ENCODE measurements at places on chromosomes 13 and 19.
A peak's percentile ranks its signal among the peaks of the same experiment; 100 is the strongest.

DNA sequence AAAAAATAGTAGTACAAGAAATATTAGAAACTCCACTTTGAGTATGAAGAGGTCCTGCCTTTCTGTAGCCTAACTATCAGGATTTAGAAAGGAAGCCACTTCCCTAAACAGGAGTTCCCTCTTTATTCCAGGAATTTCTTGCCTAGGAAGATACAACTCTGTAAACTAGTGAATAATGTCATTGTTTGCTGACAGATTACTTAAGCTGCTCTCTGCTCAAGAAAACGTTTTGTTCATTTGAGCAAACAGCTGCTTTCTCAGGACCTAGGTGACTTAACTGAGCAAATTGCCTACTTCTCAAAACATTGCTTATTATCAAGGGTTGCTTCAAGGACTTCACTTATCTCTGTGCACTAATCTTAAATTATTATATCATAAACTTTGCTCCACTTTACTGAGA, 1419.4 kb upstream of the SLC10A2 start:
- DNase-seq = no peak

DNA sequence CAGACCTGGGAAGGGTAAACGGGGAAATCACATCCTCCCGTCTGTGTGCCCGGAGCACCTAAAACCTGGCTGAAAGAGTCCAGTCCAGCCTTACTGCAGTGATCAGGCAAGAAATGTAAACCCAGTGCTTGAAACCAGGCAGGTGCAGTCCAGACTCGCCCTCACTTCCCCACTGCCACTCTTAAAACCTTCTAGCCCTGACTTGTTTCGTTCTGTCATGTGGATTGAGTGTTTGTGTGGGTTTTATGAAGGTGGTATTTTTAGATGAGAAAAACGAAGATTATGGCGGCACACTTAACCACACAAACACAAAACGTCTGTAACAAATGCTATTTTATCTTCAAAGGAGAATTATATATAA, 839 bp upstream of the CKAP2 start:
- DNase-seq = no peak

DNA sequence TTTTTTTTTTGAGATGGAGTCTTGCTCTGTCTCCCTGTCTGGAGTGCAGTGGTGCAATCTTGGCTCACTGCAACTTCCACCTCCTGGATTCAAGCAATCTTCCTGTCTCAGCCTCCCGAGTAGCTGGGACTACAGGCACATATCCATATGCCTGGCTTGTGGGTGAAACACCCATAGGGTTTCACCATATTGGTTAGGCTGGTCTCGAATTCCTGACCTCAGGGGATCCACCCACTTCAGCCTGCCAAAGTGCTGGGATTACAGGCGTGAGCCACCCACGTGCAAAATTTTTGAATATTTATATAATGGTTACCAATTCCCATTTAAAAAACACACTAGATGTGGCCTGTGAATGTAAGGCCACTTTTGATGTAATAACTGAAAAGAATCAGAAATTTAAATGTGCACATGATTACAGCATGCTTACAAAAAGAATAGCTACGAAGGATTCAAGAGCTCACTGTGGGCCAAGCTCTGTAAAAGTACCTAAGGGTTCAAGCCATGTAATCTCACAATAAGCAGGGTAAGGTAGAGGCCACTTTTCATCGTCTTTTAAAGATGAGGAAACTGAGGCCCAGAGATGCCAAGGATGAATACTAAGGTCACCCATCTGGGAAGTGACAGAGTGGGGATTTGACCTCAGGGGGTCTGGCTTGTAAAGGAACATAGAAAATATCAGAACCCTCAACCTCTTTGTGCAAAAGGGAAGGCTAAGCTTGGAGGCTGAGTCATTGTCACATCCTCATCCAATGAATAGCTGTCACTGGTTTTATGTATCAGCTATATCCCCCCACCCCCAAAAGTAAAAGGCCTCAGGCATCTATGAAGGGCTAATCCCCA, 17.8 kb downstream of the TNFSF14 start:
- no peak for DNase-seq

- DNase-seq = no peak
These were observed 20.5 kb upstream of the IGFL1 start for GRCh38 chr19:46209051-46209450.

DNA sequence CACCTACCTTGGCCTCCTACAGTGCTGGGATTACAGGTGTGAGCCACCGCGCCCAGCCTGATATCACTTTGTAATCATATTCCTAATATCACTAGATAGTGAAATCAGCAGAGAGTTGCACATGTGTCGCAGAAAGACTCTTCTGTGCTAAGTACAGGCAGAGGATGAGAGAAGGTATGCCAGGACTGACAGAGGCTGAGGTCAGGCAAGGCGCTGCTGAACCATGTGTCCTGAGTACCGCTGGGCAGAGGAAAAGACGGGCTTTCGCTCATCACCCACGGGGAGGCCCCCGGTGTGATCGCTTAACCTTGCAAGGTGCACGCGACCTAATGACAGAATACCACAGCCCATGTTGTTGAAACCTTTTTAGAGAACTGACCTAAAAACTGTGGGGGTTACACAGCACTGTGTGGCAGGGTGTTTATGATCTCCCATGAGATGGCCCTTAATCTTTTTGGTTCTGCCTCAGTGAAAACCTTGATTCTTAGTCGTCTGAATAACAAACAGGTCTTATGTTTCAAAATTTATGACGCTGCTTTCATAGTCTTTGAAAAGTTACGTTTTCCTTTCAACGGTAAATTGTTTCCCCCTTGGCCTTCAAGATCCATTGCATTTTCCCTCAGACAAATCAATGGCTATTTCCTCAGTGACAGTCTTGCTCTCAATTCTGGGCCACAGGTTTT, 12.2 kb downstream of the GJA3 start:
- DNase-seq = no peak

- DNase-seq = no peak
These were observed 18.0 kb downstream of the FAM124A start for GRCh38 chr13:51240178-51240577.

DNA sequence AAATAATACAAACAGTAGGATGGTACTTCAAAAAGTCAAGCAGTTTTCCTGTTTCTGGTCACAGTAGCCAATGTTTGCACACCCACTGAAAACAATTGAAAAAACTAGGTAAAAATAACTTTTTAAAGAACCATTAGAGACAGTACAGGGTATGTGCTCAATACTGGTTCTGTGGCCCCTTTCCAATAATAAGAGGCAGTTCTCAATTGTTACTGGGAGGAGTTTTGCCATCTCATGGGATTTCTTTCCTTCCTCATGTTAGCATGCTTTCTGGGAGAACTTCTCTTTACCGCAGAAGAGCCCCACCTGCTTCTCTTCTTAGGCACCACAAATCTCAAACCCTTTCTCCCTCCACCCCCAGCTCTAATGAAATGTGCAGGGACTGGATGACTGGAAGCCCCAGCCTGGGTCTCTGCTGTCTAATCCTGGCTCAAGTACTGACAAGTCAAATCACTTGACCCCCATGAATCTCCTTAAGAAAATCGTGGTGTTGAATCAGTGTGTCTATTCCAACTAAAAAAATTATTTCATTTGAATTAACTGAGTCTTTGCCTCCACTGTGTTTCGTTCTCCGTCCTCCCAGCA, 14.6 kb downstream of the METTL21C start:
- DNase-seq = no peak

DNA sequence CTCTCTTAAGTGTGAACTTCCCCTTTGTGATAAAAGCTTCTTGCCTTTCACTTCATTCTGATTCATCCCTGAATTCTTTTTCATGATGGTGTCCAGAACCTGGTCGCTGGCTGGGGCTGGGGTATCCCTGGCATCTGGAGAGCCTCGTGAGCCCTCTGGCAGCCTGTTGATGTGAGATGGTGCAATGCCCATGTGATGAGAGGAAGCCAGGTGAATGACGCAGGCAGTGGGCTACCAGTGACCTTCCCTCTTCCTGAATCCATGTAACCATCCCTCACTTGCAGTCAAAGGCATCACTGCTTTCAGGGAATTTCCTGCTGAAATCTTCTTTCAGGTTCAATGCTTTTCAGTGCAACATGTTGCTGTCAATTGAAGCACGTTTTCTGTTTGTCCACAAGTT, 158.6 kb upstream of the SLC10A2 start:
- no peak for DNase-seq

DNA sequence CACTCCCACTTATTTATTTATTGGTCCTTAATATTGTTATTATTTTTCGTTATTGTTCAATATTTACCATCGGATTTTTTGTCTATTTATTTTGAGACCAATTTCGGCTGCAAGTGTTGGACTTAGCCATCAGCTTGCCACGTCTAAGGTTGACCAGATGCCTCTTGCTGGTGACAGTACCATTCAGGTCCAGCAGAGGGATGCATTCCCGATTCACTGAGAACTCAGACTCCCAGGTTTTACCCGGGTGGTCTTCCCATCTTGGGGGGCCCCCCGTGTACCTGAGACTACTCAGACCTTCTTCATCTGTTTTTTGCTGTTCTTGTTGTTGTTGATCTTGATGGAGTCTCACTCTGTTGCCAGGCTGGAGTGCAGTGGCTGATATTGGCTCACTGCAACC, 1435.2 kb downstream of the UQCRFS1 start:
- no peak for DNase-seq

GRCh38 chr13:38684714-38685113, 2.2 kb upstream of the FREM2 start:
- DNase-seq = no peak

DNA sequence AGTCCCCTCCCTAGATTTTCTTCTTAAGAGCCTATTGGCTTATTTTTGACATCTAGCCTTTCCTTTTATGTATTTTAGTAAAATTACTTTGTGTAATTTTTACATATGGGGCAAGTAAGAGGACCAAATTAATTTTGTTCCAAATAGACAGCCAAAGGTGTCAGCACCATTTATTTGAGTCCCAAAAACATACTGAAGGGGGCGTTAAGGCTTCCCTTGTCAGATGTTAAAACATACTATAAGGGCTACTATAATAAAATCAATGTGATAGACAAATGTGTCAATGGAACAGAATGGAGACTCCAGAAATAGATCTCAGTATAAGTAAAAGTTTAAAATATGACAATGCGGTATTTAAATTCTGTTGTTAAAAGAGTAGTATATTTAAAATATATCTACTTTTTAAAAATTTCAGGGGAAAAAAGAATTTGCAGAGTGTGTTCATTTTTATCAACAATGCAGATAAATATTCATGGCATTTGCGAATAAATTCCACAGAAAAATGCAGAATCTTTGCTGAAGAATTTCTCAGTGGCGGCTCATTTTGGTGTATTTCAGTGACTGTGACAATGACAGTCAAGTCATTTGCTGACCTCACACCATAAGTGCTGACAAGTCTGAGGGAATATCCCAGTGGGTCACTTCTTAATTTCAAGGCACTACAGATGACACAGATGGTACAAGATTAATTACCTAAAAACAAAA, 133.7 kb downstream of the MTUS2 start:
- no peak for DNase-seq

DNA sequence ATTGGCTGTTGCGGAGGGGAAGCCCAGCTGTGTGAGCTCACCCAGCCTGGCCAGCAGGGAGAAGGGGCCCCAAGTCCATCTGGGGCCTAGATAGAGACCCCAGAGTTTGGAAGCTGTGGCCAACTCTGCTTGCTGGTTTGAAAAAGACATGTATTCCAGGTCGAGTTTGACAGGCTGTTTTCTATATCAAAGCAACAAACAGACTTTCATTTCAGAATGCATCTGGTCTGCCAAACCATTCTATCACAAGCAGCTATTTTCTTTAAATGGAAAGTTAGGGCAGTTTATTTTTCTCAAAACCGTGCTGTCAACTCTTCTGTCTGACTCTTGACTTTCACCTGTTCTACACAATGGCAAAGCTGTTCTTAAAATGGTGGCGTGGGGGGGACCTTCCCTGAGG, 185.8 kb downstream of the DCLK1 start:
- no peak for DNase-seq

DNA sequence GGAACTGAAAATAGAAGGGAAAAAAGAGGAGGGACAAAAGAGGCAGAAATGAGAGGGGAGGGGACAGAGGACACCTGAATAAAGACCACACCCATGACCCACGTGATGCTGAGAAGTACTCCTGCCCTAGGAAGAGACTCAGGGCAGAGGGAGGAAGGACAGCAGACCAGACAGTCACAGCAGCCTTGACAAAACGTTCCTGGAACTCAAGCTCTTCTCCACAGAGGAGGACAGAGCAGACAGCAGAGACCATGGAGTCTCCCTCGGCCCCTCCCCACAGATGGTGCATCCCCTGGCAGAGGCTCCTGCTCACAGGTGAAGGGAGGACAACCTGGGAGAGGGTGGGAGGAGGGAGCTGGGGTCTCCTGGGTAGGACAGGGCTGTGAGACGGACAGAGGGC, at the start of gene CEACAM5:
Gene CEACAM5 (plus strand): TSS at position 146 of the 400 bp plus-strand sequence. CDS start 106 bp downstream, at position 252.
- DNase-seq = no peak

DNA sequence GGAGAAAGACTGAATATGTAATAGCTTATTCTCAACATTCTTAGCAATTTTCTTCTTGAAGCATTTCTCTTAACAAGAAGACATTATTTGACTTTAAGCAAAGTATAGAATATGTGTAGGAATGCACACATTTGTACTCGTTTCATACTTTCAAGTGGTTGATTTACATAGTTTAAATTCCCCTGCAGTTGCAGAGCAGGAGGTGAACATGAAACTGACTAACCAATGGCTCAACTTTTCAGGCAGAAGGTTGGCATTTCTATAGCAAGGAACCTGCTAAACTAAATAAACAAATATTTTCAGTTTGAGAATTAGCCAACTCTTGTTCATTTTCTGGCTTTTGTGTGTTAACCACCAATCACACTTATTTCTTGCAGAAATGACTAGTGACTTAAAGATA, 145.4 kb upstream of the MYO16 start:
- DNase-seq = no peak

DNA sequence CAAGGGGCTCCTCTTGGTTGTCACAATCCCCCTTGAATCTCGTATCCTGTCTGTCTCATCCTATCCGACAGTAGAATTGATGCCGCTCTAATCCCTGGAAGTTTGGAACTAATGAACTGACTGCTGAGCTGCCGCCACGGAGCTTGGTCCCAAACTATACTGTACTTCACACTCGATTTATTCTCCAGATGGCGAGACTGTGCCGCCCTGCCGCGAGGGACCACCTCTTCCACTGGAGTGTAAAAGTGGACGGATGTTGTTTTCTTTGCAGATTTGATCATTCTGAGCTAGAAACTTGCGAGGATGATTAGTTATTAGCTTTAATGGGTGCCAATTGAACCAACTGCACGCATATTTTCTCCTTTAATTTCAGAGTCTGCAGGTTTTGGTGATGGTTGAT, 117.2 kb downstream of the ZIC5 start:
- DNase-seq = no peak

GRCh38 chr13:26658448-26659385, 101.2 kb downstream of the WASF3 start:
- DNase-seq = no peak

DNA sequence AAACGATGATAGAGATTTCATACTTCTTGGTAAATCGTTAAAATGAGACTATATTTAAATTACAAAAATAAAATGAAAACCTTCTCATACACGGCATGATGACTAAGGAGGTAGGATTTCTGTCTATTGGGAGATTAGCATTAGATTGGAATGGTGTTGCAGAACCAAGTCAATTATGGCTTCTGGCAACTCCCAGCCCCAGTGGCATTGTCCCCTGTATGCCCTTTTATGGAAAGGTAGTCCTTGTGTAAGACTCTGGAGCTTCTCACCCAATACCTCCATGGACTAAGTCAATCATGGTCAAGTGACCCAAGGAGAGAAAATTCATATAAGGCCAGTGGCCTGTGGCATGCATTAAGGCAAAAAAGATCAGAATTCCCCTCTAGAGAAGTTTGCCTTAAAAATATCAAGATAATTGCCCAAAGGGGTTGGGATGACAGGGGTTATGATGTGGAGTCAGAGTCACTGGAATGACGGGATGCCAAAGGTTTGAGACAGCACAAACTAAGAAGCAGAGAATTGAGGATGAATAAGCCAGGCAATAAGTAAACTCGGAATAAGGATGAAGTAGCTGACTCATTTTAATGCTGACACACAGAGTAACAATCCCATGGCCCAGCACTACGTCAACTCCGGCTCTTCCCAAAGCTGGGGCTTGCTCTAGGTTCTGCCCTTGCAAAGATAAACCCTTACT, 57.8 kb upstream of the POSTN start:
- DNase-seq = peak; percentile 81

All from AG20443 (cell line).